Stimulated activated CD4-positive, alpha-beta T cell treated with anti-CD3 and anti-CD28 coated beads, Interleukin-12 subunit alpha, Interleukin-12 subunit beta, amount 100 ng/mL, for 48 hours (primary cell): ENCODE measurements at places on chromosomes 3 and 15.

DNA sequence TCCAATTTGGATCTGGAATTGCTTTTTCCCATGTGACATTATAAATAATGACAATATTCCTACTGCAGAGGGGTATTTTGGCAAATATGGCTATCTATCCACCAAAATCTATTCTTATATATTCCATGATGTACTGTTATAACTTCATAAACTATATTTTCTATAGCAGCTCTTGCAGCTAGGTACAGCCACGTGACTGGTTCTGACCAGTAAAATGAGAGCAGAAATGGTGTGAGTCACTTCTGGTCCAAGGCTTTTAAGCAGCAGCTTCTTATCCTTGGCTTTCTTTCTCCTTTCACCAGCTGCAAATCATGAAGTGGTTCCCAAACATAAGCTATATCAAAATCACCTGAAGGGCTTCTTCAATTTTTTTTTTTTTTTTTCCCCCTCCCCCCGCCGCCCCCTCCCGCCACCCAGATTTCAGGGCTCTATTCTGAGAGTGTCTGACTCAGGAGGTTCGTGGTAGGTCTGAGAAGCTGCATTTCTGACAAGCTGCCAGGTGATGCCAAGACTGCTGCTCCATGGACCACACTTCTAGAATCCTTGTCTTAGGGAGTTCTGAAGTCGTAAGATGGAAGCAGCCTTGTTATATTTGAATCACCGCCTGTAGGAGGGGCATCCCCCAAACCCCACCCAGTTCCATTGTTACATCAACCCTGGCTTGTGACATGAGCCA, 357.5 kb downstream of the CHST2 start:
- DNase-seq: no peak

- DNase-seq: no peak
These were observed 90.6 kb upstream of the GADL1 start for GRCh38 chr3:30984855-30985749.

DNA sequence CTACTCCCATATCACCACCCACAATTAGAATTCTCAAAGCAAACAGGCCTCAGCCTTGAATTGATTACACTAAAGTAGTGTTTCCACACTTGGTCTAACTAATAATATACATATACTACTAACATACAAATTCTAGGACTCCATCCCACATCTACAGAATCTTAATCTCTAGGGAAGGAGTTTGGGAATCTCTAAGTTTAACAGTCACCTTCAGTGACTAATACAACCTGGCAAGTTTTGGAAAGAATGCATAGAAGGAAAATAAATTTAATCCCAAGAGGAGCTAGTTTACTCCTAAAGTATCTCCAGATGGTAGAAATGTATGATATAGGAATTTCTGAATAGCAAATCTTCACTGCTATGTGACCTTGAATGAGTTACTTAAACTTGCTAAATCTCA, 9.1 kb downstream of the CLPX start:
- DNase-seq: no peak

- no peak for DNase-seq
These were observed 9.7 kb downstream of the NCBP2 start for GRCh38 chr3:196932600-196932999.

- DNase-seq: peak; percentile 24
These were observed 60.3 kb downstream of the HEG1 start for GRCh38 chr3:124995460-124995994.

DNA sequence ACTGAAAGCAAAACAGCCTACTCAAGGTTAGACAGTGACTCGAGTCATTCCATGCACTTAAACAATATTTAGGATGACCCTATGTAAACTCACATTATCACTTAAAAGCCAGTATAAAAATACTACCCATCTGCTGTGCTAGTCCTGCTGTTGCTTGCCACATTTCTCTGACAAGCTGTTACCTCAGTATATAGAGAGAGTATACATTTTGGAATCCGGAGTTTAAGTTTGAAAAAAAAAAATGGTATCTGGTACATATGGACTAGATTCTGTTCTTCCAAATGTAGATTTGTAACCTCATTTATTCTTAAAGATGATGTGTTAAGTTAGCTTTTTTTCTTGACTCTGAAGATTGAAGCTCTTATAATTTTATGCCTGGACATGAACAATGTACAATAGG, 503.8 kb upstream of the TPRG1 start:
- no peak for DNase-seq

DNA sequence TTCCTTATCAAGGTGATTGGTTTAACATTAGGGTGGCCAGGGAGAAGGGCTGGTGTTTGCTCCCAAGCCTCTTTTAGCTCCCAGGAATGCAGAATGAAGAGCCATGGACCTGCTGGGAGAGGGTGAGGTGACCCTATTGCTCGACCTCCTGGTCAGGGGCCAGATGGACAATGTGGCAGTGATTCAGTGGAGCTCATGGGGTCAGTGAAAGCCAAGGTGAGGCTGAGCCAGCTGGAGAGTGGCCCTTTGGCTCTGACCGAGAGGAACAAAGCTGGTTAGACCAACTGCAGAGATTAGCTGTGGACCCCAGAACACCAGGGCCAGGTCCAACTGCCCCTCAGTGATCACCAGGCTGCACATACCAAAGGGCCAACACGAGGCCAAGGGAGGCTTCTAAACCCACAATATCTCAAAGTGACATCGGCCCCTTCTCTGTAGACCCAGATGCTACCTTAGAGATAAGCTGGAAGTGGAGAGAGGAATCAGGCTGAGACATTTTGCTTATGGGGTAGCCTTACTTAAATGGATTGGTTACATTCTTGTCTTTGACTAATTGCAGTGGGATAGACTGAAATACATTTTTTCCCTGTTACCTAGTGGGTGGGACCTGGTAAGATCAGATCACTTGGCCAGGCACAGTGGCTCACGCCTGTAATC, 15.8 kb upstream of the BTBD1 start:
- no peak for DNase-seq

- no peak for DNase-seq
These were observed 705.5 kb downstream of the DIPK2A start for GRCh38 chr3:144677103-144677502.

GRCh38 chr3:74115906-74116305, 491.2 kb upstream of the PDZRN3 start:
- no peak for DNase-seq

GRCh38 chr3:140388202-140388922, 289.5 kb upstream of the TRIM42 start:
- no peak for DNase-seq

GRCh38 chr15:98874773-98875172, 132.8 kb downstream of the PGPEP1L start:
- no peak for DNase-seq

GRCh38 chr3:11245827-11246662, 26.2 kb upstream of the ATG7 start:
- DNase-seq: no peak

DNA sequence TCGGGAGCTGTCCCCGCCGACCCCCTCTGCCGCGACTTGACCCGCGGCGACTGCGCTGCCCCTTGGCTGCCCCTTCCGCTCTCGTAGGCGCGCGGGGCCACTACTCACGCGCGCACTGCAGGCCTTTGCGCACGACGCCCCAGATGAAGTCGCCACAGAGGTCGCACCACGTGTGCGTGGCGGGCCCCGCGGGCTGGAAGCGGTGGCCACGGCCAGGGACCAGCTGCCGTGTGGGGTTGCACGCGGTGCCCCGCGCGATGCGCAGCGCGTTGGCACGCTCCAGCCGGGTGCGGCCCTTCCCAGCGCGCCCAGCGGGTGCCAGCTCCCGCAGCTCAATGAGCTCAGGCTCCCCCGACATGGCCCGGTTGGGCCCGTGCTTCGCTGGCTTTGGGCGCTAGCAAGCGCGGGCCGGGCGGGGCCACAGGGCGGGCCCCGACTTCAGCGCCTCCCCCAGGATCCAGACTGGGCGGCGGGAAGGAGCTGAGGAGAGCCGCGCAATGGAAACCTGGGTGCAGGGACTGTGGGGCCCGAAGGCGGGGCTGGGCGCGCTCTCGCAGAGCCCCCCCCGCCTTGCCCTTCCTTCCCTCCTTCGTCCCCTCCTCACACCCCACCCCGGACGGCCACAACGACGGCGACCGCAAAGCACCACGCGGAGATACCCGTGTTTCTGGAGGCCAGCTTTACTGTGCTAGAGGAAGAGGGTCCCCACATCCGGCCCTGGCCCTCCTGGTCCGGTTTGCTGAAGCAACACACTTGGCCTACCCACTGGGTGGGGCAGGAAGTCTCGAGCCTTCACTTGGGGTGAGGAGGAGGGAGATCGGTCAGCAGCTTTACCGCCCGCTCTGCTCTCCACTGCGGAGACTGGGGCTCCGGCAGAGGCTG, at the start of gene RASSF1:
RASSF1 (minus strand) TSS at position 389 of the 882 bp plus-strand sequence; CDS start at position 358, 31 bp downstream.
- DNase-seq: peak; percentile 57

DNA sequence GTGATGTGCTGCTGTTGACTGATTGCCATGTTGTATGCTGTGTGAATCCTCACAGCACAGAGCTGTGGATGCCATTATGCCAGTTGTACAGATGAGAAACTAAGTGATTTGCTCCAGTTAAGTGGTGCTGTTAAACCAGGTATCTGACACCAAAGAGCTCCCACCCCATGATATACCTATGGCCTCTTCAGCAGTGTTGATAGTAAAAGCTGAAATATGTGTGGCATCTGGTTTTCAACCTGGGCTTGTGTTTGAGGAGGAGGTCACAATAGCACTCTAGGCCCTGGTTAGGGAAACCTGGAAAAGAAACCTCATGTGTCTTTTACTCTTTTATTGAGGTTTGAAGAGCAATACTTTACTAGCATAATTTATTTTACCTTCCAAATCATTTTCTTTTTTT, 21.4 kb downstream of the RAD54L2 start:
- no peak for DNase-seq

DNA sequence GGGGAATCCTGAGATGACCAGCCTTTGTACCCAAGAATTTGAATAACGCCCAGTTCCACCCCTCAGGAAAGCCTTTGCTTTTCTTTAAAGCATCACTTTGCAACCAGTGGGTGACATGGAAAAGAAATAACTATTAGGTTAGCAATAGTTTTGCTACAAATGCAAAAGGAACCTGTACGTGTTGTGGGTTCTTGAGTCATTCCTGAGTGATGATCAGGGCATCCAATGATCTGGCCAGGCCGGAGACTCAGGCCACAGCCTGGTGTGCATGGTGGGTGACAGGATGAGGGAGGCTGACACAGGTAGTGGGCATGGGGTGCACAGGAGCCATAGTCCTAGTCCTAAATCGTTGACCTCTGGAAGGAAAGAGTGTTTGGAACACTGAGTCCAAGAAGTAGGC, 321.4 kb upstream of the IL12A start:
- DNase-seq: no peak

GRCh38 chr3:45557471-45557870, 37.1 kb upstream of the LIMD1 start:
- no peak for DNase-seq

DNA sequence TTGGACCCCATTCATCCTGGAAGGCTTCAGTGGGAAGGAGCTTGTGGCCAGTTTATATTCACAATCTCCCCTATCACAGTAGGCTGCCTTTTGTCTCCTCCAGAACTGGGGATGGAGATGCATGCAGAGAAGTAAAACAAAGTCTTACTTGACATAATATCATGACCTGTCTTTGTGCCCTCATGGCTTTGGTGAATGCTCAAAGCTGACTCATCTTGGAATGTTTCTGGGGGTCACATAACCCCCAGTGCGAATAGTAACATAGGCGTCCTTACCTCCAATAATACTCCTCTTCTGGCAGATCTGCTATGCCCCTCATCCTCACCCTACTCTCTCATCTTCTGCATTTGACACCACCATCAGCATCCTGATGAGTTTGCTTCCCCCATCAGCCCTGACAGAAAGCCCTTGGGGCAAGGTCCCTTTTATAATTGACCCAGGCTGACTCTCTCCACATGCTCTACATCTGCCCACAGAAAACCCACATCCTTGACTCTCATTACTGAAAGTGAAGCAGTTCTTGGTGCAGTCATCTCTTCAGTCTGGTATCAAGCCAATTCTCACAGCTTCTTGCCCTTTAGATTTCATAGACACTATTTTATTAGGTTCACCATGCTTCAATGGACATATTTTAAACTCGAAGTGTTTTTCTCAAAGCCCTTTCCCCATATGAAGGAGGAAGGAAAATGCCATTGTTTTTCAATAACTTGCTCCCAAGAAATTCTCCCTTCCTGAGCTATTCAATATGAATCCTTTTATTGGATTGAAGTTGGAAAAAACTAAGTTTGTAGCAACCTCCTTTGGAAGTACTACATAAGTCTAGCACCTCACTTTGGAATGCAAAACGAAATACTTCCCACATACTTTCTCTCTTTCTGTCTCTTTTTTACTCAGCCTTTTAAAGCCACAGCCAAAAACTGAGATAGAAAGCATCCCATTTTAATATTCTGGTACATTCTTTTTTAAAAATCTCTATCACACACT, 36.6 kb downstream of the OSTN start:
- no peak for DNase-seq

DNA sequence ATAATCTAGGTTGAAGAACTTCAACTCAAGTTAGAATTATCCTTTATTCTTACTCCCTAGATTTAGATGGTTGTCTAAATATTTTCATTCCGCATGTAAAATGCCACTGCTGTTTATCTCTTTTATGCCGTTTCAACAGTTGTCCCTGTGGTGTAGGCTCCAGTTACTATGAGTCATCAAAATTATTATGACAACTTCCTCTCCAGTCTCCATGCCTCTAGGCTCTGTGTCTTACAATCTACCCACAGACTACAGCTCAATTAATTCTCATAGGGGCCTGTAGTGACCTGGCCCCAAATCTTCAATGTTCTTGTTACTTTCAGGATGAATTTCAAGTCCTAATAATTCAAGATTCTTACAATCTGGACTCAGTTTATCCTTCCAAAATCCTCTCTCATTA, 105.8 kb upstream of the UNC13C start:
- no peak for DNase-seq

- DNase-seq: no peak
These were observed 25.0 kb downstream of the MIX23 start for GRCh38 chr3:122357828-122358702.

DNA sequence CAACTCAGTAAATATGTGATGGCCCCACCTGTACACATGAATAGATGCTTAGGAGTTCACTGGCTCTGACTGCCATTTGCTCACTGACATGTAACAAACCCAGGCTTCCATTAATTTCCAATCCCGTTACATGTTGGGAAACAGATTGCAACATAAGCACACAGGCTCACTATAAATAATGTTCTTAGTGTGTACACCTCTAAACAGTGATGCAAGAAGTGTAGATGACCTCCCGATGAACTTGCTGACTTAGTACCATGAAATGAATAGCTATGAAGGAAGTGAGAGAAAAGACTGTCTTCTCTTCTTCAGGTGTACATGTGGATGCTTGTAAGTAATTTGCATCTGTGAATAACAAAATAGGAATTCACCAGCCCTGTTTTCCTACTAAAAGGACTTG, 21.4 kb upstream of the FSIP1 start:
- no peak for DNase-seq

DNA sequence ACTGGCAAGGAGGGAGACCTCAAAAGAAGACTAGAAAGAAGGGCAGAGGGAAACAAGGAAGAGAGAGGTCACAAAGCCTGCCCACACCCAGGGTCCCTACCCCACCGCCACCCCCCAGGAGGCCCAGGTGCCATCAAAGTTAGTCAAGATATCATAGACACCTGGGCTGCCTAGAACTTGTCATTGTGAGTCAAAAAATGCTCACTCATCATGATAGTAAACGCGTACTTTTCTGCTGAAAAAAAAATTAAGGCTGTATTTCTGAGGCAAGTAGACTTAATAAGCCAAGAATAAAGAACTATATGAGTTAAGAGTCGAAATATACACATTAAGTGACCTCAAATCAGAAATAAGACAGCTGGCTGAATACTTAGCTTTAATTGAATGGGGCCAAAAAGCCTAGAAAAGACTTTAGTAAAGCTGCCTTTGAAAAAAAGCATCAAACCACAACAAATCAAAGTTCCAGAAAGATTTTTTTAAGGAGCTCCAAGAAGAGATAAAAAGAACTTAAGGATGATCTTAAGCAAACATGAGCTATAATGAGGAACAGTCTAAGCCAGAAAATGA, 415.5 kb upstream of the PPP2R3A start:
- no peak for DNase-seq

- no peak for DNase-seq
These were observed 5.9 kb downstream of the STOML1 start for GRCh38 chr15:73986055-73986775.
